ENCODE measurements at places on chromosomes 1 and 21. TPM values are rescaled to one million over a fixed set of nuclear protein-coding genes. Genes with fewer than 3 reads are reported as not detected.

DNA sequence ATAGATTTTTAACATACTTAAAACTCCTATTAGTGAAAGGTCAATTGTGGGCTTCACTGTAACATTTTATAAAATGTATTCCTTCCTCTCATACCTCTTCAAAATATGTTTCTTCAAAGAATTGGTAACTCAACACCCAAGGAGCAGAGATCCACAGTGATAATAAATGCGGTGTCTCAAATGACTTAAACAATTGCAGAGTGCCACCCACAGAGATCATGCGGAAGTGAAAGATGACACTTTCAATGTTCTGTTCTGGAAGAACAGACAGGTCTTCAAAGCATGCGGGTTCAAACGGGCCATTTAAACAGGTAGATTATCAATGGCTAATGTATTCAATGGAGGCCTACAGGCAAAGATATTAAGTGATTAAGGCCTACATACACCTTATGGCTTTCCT lies 157.0 kb upstream of the GREM2 start:
- no peak for DNase-seq

Gene HSPG2
- 557 TPM for total RNA-seq

DNA sequence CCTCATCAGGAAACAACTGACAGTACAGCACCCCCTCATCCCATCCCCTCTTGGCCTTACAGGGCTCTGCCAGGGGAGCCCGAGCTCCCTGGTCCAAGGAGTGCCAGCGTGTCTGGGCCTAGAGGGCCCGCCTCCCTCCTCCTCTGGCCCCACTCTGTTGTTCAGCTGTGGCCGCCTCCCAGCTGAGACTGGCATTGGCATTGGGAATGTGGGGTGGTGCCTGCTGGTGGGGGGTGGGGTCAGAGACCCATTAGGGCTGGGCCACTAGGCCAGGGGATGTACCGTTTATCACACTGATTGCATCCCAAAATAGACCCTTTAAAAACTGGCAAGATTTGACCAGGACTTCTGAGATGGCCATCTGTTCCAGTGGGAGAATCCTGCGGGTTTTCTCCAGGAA lies 1.4 kb downstream of the LDLRAP1 start:
- no peak for DNase-seq

- DNase-seq = no peak
These were observed 16.5 kb upstream of the PSMB2 start for GRCh38 chr1:35657851-35658250.

DNA sequence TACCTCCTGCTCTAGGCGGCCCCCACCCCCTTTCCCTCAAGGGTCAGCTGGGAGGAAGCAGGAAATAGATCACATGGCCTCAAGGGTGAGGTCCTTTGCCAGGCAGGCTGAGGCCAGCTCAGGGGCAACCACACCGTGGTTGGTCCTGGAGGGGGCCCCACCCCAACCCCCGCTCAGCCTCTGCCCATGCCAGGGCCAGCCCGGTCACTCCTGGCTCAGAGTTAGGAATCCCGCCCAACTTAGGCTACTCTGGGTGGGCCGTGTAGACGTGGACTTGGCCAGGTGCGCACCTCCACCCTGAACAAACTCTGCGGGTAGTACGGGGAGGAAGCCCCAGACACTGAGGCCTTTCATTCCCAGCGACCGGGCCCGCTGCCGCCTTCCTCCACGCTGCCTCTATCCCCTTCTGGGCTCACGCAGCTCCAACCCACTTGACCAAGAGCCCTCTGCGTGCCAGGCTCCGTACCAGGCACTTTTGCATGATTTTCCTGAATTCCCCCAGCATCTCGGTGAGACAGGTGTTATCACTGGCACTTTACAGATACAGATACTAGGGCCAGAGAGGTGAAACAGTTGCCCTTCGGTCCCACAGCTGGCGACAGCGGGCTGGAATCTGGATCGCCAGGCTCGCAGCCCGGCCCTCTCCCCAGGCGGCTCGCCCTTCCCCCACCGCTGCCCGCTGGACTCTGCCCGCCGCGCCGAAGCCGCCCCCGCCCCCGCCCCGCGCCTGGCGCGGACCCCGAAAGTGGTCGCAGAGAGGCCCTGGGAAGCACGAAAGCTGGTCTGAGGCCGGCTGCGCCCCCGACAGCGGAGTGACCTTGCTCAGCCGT lies 769 bp downstream of the GALE start:
- DNase-seq = no peak

DNA sequence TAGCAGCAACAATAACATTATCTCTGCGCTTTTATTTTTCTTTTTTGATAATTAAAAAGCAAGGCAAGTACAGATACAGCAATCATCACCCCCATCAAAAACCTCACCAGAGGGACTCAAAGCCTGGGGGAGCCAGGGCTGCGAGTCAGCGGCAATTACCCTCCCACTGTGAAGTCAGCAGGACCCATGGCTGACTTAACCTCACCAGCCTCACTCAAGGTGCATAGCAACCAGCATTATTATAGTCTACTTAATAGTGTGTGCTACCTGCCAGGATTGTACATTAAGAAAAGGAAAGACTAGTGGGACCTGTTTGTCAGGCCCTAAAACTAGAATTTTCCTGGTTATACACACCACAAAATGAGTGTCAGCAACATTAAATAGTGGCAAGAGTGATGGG lies 28.9 kb upstream of the SERBP1 start:
- no peak for DNase-seq

Gene PGBD5
- 18.5 TPM for total RNA-seq

- no peak for DNase-seq
These were observed 30.3 kb upstream of the CBR3 start for GRCh38 chr21:36104317-36105300.

Gene USH2A
- 2.4 TPM for total RNA-seq

Gene AMY1B
- not detected for total RNA-seq

Gene OR2G6
- total RNA-seq = not detected

- DNase-seq = no peak
These were observed 23.9 kb downstream of the DNAJC8 start for GRCh38 chr1:28208818-28209441.

GRCh38 chr1:115660151-115660550 lies 18.4 kb downstream of the VANGL1 start:
- no peak for DNase-seq

GRCh38 chr1:214791961-214792360 lies 189.0 kb downstream of the CENPF start:
- DNase-seq = no peak

- no peak for DNase-seq
These were observed 70.0 kb downstream of the EIF4G3 start for GRCh38 chr1:21106709-21107108.

Gene CELA2A
- not detected for total RNA-seq

GRCh38 chr1:3170561-3171453 lies 101.8 kb downstream of the PRDM16 start:
- peak; percentile 69 for DNase-seq

GRCh38 chr1:182525342-182525741 lies 63.7 kb downstream of the RNASEL start:
- DNase-seq = no peak

- DNase-seq = no peak
These were observed 82.0 kb upstream of the HIVEP3 start for GRCh38 chr1:42000766-42001165.

Gene AADACL3
- not detected for total RNA-seq

Gene MIXL1
- total RNA-seq = not detected

DNA sequence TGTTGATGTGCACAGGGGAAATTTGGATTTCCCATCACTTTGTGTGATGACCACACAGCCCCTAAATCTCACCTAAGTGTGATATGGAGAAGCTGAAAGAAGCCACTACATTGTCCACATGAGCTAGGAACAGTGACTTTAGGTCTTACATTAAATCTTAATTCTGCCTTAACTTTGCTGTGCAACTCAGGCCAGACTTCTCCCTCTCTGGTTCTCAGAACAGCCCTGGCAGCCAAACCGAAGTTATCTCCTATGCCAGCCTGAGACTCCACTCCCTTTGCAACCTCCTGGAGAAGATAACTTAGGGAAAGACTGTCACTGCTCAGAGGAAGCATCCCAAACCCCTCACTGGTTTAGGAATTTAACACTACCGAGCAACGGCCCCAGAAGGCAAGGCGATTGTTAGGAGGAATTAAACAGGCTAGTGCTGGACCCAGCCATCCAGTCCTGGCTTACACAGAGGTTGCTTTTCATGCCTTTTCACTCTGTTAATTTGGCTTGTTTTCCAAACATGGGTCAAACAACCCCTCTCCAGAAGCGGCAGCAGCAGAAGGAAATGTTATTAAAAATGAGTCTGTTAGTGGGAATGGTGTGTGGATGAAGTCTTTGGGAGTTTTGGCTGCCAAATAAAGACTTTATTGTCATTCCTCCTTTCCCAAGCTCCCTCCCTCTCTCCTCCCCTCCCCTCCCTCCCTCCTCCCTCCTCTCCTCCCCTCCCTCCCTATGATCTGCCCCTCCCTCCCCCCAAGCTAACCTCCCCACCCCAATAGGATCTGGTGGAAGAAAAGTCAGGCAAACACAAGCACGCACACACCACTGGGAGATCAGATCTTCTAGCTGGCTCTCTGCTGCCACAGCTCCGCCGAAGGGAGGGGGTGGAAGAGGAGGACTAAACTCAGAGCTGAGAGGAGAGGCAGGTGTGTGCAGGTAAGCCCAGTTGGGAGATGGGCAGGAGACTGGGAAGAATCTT lies at the start of gene PRELP:
Gene PRELP, plus strand, starts transcription at position 795 of the 970 bp plus-strand sequence. CDS start 7,379 bp downstream, outside the sequence.
- peak; percentile 84 for DNase-seq

Gene GPR52
- 0.98 TPM for total RNA-seq

DNA sequence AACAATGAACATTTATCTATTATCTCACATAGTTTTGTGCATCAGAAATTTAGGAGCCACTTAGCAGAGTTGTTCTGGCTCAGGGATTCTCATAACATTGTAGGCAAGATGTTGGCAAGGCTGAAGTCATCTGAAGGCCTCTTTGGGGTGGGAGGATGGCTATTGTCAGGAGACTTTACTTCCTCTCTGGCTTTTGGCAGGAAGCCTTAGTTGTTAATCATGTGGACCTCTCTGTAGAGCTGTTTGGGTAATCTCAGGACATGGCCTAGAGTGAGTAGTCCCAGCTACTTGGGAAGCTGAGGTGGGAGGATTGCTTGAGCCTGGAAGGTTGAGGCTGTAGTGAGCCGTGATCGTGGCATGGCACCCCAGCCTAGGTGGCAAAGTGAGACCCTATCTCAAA lies 40.2 kb downstream of the RASAL2 start:
- DNase-seq = no peak

DNA sequence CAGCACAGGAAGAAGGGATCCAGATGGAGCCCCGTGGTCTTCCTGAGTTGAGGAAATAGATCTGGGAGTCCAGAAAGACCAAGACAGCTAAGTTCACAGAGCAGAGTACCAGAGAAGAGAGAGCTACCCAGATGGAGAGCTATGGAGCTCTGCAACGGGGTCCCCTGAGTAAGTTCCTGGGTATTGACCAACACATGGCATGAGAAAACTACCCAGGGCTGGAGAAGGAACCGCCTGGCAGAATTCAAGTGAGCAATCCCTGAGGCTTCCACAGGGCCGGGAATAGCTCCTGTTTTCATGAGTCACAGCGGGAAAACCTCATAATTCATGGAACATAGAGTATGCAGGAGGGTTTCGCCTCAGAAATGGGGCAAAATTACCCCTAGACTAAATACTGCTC lies 19.7 kb downstream of the STPG1 start:
- DNase-seq = peak; percentile 51

DNA sequence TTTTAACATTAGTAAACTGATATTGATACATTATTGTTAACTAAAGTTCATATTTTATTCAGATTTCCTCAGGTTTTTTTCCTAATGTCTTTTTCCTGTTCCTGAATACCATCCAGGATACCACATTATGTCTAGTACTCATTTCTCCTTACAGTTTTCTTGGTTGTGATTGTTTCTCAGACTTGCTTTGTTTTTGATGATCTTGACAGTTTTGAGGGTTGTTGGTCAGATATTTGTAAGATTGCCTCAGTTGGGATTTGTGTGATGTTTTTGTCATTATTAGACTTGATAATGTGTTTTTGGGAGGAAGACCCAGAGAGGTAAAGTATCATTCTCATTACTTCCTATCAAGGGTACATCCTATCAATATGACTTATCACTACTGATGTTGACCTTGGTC lies 19.5 kb downstream of the EPB41 start:
- no peak for DNase-seq

- no peak for DNase-seq
These were observed 77.5 kb downstream of the MAST2 start for GRCh38 chr1:45880930-45881329.

GRCh38 chr1:157415661-157416060 lies 136.7 kb downstream of the FCRL5 start:
- no peak for DNase-seq

GRCh38 chr1:26078286-26079177 lies 11.1 kb upstream of the TRIM63 start:
- DNase-seq = no peak

Gene LCE2A
- total RNA-seq = not detected

GRCh38 chr1:1921459-1921862 lies 2.4 kb upstream of the TMEM52 start:
- no peak for DNase-seq

Gene PTPRF
- 27.7 TPM for total RNA-seq

DNA sequence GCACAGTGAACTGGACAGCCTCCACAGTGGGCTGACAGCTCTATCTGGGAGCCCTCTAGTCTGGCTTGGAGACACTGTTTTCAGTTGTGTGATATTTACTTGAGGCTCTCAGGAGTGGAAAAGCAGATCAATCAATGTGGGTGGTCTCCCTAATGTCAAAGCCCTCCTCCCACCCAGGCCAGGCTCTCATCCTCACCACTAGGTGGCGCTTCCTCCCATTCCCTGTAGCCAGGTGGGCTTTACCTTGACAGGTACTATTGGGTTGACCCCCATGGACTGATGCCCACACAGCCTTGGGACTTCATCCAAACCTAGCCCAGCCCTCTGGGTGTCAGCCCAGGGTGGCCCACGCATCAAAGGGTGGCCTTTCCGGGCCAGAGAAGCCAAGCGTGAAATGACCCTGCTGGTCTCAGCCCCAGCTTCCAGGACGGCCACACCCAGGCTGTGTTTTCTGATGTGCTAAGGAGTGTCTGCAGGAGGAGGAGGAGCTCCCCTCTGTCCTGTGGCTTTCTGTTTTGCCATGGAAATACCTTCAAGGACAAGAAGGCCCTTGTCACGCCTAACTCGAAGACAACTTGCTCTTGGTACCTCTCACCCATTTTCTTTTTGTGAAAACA lies 54.0 kb downstream of the CLIC6 start:
- no peak for DNase-seq

Gene WNT9A
- total RNA-seq = 0.78 TPM

GRCh38 chr1:24803220-24803619 lies 58.0 kb downstream of the CLIC4 start:
- DNase-seq = no peak

Data from right atrium auricular region (tissue), 2 donors.